ENCODE measurements at places on chromosomes 6 and 20.

DNA sequence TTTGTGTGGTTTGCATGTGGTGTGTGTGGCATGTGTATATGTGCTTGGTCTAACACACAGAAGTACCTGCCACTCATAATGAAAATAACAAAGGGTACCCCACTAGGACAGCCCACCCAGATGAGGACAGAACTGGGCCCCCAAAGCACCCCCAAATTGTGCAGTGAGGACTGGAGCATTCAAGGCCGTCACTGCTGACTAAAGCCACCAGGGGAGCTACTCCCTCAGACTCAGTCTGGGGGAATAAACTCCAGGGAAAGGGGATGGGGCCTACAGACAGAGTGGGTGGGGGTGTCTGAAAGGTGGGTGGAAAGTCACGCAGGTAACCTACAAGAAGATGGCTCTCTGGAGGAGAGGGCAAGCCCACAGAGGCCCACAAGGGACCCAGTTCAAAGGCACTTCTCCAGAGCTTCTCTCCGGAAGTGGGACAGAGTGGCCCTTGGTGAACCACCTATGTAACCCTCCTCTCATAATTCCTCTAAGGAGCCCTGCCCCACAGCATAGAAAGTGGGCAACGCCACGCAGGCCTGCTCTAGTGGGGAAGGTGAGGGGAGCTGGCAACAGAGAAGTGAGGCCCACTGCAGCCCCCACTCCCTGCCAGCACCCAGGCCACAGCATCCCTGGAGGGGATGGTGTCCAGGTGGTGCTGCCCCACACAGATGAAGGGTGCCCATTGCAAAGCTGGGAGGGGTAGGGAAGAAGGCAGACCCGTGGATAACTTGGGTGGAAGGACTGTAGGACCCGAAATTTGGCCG, 122.8 kb upstream of the MAFB start:
- peak; percentile 70 for DNase-seq

- DNase-seq = no peak
Observed at GRCh38 chr6:135750081-135750480, 101.4 kb upstream of the PDE7B start.

GRCh38 chr6:98942263-98942803, 5.4 kb downstream of the FBXL4 start:
- DNase-seq = no peak

GRCh38 chr6:88871498-88871897, 91.9 kb downstream of the RNGTT start:
- DNase-seq = no peak

DNA sequence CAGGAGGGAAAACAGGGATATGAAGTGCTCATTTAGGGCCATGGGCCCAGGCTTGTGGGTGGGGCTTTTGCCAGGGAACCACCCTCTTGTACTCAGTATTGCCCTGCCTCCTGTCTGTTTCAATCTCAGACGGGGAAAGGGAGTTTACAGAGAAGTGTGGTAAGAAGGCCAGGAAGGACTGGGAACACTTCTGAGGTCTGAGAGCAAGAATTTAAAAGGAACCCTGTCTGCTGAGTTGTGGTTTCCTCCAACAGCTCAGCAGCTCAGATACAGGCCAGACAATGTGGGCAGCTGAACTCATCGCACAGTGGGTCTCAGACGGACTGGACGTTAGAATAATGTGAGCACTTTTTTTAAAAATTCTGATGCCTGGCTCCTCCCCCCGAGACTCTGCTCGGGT, 354.1 kb upstream of the ARID1B start:
- no peak for DNase-seq

- no peak for DNase-seq
Observed at GRCh38 chr6:38248500-38249234, 391.1 kb downstream of the BTBD9 start.

DNA sequence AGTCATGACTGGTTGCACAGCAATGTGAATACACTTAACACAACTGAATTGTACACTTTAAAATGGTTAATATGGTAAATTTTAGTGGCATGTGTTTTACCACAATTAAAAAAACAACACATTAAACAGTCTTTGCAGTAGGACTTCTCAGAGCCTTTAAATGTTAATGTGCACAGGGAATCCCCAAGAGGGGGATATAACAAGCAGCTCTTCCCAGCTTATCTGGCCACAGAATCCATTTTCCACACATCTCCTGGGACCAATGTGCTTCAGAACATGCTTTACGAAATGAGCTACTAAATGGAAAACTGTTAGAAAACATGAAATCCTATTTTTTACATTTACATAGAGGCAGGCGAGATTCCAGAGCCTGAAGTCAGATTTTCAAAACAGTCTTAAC, 44.4 kb downstream of the FYN start:
- no peak for DNase-seq

GRCh38 chr6:25614052-25614451, 38.0 kb upstream of the SCGN start:
- no peak for DNase-seq

DNA sequence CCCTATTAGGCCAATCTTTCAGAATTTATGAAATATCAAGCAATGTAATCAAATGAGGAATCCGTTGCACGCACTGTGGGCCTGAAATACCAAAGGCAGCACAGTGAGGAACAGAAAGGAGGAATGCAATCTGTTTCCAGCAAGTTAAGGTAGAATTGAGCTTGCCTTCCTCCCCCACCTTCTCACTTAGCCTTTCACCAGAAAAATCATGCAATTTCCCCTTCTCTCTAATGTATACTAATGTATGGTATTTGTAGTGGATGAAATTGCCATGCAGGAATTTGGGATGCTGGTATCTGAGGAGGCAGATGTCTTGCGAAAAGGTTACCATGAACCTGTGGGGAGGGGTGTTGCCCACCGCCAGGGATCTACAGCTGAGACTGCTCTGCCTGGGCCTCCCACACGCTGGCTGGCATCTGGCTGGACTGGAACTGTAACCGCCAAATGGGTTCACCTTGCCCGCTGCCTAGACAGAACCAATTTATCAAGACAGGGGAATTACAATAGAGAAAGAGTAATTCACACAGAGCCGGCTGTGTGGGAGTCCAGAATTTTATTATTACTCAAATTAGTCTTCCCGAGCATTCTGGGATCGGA, 222.4 kb upstream of the MYLIP start:
- DNase-seq = no peak

Measured in osteocyte (in vitro differentiated cells).